ENCODE measurements at places on chromosomes 3 and 15.
A peak's percentile ranks its signal among the peaks of the same experiment; 100 is the strongest.

- no peak for DNase-seq
Observed at GRCh38 chr3:50164984-50165909, 10.1 kb downstream of the SEMA3F start.

- DNase-seq = no peak
Observed at GRCh38 chr15:35738370-35738769, 192.4 kb upstream of the DPH6 start.

DNA sequence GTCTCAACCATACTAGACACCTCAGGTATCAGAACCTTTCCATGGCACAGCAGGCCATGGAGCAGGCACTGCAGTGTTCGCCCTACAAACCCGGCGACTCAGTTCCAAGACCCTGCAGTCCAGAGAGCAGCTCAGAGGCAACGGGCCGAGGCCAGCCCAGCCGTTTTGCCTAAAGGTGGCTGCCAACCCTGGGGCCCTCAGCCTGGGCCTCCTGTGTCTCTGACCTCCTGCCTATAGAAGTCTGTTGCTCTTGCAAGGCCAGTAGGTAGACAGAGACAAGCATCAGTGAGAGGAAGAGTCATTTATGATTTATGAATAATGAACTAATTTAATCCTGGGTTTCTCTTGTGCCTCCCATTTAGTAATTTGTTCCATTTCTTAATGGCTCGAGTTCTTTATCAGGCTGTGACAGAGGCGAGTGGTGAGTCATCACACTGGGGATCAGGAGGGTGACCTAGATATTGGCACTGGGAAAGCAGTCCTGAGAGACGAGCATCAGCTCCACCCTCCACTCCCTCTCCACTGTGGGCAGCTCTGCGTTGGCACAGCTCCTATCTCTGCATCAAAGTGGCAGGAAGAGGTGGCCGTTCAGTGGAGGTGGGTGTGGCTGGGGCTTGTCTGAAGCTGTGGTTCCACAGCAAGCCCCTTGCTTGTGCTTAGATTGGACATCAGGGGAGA, 79.8 kb downstream of the ABHD5 start:
- peak; percentile 59 for DNase-seq

- no peak for DNase-seq
Observed at GRCh38 chr3:172987273-172987672, 153.8 kb downstream of the SPATA16 start.

- no peak for DNase-seq
Observed at GRCh38 chr15:82851306-82851850, 42.0 kb downstream of the WHAMM start.

- no peak for DNase-seq
Observed at GRCh38 chr15:78312536-78312935, 13.1 kb upstream of the SKIC8 start.

GRCh38 chr15:25783607-25784540, 79.3 kb downstream of the ATP10A start:
- DNase-seq = peak; percentile 62

DNA sequence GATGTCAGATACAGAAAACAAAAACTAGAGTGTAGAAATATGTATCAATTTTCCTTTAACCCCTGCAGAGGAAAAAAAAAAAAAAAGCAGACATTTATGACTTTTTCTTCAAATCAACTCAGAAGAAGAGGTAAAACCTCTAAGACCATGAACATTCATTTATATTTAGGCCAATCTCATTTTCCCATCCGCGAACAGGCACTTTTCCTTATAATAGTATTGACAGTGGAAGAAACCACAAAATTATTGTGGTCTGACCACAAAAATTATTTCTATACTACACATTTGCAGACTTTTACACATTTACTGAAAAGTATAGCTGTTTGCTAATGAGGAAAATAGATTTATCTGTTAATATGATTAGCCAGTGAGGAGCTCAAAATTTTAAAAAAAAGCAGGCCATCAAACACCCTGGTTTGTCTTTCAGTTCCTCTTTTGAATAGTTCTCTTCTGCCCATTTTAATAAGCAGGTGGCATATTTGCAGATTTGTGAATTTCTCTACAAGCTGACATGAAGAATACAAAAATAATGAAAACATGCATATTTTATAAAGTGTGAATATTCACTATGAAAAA, 5.7 kb downstream of the OSBPL11 start:
- DNase-seq = no peak

DNA sequence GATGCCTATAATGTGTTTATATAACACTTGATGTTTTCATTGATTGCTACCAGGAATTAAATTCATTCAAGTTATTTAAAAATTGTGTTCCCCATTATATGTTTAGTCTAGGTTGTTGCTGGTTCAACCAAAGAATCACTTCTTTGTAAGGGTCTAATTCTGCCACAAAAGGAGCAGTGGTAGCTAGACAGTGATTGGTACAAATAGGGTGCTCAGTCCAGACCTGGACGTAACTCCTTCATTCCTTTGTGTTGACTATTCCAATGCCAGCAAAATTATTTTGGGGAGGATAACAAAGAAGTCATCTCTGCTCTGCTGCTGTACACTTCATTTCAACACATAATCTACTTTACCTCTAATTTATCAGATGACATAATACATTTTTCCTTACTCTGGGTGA, 1.2 kb downstream of the CHMP2B start:
- no peak for DNase-seq

DNA sequence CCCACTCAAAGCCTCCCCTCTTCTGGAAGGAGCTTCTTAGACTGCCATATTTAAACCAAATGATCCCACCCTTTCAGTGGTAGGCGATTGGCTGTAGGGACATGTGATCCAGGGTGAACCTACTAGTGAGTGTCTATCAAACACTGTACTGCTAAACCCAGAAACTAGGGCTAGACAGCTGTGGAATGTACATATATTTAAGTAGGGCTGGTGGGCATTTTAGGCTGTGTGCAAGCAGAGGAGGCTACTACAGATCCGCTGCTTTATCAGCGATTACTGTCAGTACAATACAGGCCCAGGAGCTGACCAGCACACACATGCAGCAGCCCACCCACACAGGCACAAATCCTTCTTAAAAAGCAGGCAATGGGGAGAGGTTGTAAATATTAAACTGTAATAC, 15.4 kb upstream of the LARP6 start:
- no peak for DNase-seq

- DNase-seq = no peak
Observed at GRCh38 chr3:57065588-57065987, 5.1 kb downstream of the SPATA12 start.

GRCh38 chr3:151918253-151919029, 45.0 kb downstream of the SUCNR1 start:
- no peak for DNase-seq

DNA sequence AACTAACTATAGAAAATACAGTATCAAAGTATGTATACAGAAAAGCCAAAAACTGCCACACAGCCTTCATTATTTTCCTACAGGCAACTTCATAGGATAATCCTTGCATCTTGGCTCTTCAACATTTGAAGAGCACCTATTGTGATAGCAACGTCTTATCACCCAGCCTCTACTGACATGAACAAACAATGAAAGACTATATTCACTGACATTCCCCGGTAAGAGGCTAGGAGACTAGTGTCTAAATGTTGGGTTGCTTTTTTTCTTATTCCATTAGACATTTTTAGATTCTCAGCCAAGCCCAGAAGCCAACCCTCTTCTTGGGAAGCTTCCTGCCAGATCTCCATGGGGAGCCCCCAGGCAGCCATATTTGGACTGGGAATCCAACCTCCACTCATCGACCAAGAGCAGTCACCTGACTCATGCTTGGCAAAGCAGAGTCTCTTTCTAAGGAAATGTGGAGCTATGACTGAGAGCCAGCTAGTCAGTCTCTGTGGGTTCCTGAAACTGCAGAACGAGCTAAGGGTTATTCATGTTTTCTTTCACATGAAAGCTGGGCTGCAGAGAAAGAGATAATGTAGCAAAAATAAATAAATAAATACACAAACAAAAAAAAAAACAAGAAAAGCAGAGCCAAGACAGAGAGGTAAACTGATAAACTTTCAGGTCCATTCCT, 227.5 kb downstream of the MAGI1 start:
- no peak for DNase-seq

DNA sequence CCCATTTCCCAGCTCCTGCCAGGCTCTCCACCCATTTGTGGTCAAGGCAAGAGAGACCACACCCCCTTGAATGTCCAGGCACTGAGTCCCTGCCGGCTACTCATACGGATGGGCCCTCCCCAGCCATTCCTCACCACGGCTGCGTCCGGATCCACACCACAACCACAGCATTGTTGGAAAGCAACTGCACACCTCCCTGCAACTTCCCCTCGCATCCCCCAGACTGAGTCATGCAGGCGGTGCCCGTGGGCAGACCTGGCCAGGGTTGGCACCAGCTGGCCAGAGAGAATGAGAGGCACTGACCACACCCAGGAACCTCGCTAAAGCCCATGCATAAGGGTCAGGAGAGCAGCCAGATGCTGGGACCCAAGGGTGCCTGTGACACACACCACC, 30.5 kb downstream of the LOXL1 start:
- no peak for DNase-seq

DNA sequence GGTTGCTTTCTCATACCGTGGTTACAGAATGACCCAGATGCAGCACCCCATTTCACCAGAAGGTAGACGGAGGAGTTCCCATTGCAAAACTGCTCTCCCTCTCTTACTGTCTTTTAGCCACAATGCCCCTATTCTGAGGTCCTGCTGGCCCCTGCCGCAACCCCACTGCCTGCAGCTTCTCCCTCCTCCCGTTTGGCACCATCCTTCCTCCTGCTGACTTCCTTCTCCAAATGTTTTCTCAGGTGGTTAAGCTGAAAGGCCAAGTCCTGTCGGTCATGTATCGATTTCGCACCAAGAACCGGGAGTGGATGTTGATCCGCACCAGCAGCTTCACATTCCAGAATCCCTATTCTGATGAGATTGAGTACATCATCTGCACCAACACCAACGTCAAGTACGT, 132.3 kb upstream of the ABHD17C start:
- no peak for DNase-seq

- DNase-seq = no peak
Observed at GRCh38 chr3:150370999-150371398, 37.1 kb upstream of the TSC22D2 start.

DNA sequence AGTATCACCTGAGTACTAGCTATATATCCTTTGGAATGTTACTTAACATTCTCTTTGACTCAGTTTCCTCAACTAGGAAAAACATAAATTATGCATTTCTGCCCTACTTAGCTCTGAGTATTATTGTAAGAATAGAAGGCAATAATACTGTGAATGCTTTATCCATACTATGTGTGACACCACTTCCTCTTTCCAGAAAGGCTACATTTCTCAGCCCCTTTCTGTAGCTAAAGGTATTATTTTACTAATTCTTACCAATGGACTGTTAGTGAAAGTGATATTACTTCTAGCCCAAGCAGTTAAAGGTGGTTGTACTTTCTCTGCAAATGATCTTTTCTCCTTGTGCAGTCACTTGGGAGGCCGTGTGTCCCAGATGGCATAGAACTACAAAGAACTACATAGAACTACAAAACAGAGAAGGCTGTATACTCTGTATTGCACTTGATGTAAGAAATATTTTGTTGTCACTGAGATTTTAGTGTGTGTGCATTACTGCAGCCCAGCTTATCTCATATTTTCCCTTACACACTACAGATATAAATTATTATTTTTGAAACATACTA, 35.1 kb downstream of the MYH15 start:
- DNase-seq = no peak

DNA sequence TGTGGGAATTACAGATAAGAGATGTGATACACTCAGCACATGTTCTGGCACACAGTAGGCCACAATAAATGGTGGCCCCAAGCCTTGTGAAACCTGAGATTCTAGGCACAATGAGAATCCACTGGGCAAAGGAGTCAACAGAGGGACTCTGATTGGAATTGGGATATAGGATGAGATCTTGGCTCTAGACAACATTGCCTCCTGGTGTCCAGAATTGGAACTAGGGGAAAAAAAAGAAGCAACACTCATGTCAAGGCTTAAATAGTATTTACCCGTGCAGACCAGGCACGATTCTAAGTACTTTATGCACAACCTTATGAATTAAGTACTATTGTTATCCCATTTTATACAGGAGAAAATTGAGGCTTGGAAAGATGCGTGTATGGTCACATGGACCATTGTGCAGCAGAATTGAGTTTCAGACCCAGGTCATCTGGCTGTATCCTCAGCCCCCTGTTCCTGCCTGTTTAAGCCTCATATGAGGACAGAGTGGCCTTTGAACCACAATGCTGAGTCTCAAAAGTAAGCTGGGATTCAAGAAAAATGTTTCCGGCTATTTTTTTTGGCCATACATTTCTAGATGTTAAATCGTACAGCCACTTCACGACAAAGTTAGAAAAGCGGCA, 124.8 kb downstream of the SV2B start:
- no peak for DNase-seq

GRCh38 chr15:49620199-49620598, 419 bp downstream of the FAM227B start:
- DNase-seq = no peak

GRCh38 chr3:102444101-102444500, 9.3 kb downstream of the ZPLD1 start:
- DNase-seq = no peak

DNA sequence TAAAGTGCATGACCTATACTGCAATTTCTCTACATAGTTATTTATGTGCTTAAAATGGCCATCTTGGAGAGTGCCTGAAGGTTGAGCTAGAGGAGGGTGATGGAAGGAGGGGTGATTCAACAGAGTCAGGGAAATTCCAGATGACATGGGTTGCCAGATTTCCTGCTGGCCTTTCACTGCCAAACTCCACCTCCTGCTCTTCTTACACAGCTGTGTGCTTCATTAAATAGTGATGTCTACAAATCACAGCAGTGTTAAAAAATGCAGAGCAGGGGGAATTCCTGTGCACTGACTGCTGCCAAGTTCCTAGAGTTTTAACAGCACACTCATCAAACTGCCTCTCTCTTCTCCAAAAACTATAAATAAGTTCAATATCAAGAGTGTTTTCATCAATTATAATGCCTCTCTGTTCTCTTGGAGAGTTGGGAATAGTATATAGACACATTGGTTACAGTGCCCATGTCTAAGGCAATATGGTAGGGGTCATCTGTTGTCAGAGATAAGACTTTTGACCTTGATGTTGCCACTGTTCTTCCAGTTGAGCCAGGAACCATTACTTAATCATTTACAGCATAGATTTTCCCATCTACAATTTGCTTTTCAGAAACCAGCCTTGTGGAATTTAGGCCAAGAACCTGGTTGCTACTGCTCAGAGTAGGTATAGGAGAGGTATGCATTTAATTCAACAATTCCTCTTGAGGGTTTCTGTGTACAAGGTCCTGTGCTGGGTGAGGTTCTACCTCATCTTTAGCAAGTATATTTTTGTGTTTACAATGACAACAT, 79.6 kb downstream of the TP63 start:
- no peak for DNase-seq

GRCh38 chr3:50524746-50525145, 21.3 kb upstream of the CACNA2D2 start:
- no peak for DNase-seq

- no peak for DNase-seq
Observed at GRCh38 chr15:98694161-98694560, 45.8 kb downstream of the IGF1R start.

- DNase-seq = no peak
Observed at GRCh38 chr15:71501344-71502076, 308.8 kb upstream of the NR2E3 start.

GRCh38 chr3:133041524-133041829, 3.3 kb downstream of the TMEM108 start:
- no peak for DNase-seq
